Activated CD8-positive, alpha-beta memory T cell treated with anti-CD3 and anti-CD28 coated beads for 1 hour (primary cell): ENCODE measurements at places on chromosomes 5 and 9.

DNA sequence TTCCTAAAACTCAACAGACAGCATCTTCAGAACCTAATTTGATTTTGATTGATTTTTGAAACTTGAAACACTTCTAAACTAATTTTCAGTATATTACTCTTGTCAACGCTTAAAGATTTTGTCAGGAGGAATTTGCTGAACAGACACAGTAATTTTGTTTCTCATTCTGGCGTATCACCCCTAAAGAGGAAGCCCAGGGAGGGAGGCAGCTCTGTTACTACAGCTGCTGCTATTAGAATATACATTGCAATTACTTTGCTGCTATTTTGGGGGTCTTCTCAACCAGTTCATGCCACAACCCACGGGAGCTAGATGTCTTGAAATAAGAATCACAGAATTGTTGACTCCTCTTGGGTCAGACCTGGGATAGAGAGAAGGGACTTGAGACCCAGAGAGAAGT lies 122.6 kb downstream of the TLR4 start:
- DNase-seq, result no peak

GRCh38 chr5:166980666-166981065 lies 1310.8 kb upstream of the WWC1 start:
- no peak for DNase-seq

DNA sequence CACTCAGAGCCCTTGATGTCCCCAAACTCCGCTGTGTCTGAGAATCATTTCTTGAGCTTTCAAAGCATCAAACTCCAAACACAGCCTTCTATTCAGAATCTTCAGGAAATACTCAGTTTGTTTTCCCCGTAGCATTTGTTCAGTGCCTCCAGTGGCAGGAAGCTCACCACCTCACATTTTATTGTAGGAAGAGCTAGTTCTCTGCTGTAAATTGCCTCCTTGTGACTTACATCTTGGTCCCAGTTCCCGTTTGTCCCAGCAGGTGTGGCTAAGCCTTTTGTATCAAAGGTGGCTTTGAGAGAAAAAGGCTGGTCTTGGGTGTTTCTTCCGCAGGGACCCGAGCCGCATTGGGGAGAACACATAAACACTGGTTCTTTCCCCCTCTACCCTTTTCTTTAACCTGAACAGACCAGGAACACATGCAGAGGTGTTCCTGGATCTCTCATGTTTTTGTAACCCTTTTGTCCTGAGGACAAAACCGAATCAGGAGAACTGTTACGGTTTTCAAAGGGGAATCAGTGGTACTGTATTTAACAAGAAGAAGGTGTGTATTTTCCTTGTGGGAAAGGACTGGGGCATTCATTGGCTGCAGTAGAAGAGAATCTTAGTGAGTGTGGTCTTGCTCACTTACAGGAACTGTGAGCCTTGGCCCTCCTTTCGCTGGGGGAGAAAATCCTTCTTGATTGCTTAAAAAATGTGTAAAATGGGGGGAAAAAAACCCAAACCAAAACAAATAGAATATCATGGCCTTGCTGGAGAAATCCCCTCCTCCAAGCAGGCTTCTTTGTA lies 1.9 kb downstream of the OSMR start:
- DNase-seq, result no peak

DNA sequence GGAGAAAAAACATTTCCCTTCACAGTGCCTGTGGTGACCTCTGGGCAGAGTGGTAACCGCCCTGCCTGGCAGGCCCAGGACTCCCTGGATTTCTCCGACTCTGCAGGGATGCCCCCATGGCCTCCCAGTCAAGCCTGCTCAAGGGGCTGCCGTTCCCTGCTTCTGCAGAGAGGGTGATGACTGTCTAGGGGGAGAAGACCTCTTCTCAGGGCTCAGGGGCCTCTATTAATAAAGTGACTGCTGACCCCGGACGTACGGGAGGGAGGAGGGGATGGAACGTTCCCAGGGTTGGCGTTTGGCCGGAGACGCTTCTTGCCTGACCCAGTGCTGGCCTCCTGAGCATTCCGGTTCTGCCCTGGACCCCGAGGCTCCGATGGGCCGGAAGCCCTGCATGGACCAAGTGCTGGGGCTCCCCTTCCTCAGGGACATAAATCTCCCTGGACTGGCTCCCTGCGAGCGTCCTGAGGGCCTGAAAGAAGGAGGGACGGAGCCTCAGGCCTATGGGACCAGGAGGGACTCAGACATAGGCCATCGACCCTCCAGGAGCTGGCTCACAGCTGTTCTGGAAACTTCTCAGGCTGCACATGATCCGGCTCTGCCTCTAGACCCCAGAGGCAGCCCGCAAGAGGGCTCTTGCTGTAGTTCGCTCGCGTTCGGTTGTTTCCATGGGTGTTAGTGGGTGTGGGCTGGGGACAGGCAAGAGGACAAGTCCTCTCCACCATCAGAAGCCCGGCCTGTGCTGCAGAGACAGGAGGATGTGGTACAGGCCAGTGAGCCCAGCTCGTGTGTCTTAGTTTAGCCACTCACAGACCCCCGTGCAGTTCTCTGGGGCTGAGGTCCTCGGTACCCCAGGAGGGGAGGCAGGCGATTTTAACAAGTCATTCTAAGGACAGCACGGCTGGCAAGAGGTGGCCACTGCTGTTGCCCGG lies 8.1 kb upstream of the RNU6ATAC start:
- no peak for DNase-seq

GRCh38 chr9:36966371-36967097 lies 67.5 kb downstream of the PAX5 start:
- no peak for DNase-seq

DNA sequence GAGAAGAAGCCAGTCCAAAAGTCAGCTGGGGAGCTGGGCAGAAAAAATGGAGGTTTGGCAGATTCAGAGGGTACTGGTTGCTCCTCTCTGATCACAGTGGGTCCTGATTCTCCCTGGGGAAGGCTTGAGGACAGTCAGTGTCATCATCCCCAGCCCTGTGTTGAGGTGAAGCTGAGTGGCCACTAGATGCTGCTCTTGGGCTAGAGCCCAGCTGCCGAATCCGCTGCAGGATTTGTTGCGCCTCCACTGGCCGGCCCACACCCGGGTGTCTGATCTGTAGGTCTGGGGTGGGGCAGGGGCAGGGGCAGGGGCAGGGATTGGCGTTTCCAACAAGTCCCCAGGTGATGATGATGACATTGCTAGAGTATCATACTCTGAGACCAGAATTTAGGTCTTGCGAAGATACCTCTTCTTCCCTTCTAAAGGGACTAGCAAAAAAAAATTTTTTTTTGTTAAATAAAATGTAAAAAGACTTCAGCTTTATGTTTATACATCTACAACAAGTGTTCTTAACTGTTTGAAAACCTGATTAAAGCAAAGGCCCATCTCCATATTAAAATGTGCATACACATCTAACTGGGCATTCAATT lies 106.8 kb downstream of the PDE6A start:
- DNase-seq, result no peak

DNA sequence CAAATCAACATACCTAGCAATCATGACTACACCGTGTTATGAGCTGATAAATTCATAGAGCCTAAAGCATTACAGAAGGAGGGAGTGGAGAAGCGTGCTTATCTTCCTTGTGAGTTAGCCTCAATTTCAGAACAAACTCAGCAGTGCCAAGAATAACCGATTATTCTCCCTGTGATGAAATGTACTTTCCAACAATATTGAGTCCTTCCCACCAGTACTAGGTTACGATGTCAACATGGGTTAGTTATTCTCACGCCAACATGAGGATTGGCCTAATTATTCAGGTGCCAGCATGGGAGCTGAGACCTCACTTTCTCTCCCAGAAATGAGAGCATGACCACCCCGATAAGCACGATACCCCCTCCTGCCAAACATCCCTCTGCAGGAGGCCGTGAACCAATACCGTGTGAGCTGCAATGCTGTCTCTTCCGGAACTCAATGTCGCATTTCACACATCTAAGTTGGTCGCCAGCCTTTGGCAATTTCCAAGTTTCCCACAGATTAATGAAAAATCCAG lies 193.7 kb downstream of the ENC1 start:
- no peak for DNase-seq

GRCh38 chr5:180590543-180591310 lies 572 bp downstream of the SCGB3A1 start:
- no peak for DNase-seq

DNA sequence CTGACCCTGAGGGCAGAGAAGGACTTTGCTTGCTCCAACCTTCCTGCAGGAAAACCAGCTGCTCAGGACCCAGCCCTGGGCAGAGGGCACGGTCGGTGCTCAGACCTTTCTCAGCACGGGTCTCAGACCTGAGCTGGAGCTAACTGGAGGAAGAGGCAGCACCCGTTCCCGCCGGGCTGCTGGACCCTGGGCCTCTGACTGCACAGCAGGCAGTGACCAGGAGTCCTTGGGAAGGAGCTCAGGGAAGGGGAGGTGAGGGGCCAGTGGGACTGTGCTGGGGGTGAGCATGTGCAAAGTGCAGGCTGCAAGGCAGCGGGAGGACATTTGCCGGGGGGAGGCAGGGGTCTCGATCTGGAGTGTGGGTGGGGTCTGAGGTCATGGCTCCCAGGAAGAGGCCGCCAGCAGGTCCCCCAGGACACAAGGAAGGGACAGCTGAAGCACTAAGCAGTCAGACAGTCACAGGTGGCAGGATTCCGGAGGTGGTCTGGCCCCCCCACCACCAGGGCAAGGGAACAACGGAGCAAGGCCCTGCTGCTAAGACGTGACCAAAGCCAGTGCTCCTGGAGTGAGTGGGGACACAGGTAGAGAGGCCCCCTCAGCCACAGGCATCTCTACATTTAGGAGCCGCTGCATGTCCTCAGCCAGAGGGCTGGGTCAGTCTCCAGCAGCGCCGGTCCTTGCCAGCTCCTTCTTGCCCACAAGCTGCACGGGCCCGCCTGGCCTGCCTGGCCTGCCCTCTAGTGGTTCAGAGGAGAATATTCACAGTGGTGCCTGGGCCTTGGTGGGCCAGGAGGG lies 4.8 kb upstream of the DPM2 start:
- no peak for DNase-seq

GRCh38 chr9:95477441-95477840 lies 39.3 kb downstream of the PTCH1 start:
- DNase-seq, result no peak

DNA sequence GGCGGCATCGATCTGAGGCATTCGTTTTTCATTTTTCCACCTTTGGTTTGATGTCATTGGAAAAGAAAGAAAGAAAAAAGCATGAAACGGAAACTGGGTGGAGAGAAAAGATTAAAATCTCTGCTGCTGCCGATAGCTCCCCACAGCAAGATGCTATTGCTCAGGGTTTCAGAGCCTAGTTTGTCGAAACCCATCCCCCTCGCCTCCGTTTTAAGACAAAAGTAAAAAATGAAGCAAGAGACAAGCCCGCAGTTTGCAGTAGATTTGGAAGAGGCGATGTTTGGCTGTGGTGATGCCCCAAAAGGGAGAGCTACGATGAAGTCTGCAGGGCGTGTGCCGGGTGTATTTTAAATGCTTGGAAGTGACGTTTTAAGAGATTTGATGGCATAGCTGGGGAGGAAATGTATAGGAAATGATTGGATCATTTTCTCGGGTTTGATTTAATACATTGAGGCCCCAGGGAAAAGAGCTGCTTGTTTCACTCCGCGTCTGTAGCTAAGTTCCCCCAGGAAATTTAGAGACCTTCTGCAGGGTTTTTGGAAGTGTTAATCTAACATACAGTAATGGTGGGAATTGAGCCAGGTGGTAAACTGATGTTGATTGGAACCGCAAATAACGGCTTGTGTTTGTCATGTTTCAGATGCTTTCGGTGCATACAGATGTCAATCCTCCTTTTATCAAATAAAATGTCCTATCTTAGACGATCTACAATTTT lies 909 bp downstream of the NDFIP1 start:
- peak; percentile 19 for DNase-seq

DNA sequence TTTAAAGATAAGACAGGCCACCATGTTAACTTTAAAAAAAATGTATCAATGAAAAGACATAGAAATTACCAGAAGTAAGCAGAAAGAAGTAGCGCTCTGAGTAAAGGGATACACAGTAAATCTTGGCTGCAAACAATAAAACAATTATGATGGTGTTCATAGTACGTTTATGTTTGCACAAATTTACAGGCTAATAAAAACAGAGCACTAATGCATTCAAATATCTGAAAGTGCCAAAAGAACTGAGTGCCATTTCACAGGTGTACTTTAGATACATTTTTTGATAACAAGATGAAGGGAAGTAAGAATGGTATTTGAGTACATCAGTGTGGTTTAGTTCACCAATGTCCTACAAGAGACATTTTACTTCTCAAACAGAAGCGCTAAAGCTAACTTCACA lies 32.9 kb upstream of the ALDH1A1 start:
- DNase-seq, result no peak

- DNase-seq, result no peak
Observed at GRCh38 chr5:72302171-72302570, 17.9 kb downstream of the MRPS27 start.

DNA sequence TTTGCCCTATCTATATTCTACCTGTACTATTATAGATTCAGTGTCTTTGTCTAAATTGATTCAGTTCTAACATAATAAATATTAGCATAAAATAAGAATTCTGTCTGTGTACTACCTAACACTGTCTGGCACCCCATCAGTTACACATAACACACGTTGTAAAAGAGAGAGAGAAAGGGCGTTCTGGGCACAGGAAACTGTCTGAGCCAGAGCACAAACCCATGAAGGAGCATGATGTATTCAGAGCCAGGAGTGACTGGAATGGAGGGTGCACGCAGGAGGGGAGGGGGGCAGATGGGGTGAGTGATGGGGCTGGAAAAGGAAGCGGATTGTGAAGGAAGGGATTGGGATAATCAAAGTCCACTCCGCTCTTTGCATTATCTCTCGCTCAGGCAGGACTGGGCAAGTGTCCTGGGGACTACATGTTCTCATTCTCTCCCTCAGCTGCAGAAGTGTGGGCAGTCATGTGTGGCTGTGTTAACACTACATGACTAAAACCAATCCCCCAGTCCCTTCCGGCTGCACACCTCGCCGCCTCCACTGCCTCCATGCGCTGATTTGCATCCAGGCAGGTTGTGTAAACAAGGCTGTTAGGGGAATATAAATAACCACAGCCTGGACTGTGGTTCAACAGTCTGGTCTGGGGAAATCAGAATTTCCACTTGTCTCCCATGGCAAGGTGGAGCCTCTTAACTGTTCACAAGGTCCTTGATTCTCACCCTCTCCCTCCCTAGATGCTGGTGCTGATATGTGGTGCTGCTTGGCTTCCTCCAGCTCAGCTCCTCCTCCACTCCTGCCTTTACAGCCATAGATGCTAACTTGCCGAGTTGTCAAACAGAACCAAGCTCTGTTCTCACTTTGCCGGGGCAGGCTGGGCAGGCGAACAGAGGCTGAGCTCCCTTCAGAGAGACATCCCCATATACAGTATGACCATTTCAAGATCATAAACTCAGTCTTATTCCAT lies 367.5 kb upstream of the BRINP1 start:
- DNase-seq, result no peak

- DNase-seq, result no peak
Observed at GRCh38 chr5:132667761-132668705, 5.8 kb upstream of the IL4 start.

GRCh38 chr9:94511134-94511954 lies 43.5 kb upstream of the PCAT7 start:
- DNase-seq, result no peak
